Stimulated activated CD4-positive, alpha-beta T cell treated with anti-CD3 and anti-CD28 coated beads, TNF-alpha, amount 100 ng/mL, for 4 hours (primary cell): ENCODE measurements at places on chromosomes 12 and 14.

- DNase-seq, result no peak
Measured at GRCh38 chr12:128190614-128191013, 76.4 kb upstream of the TMEM132C start.

DNA sequence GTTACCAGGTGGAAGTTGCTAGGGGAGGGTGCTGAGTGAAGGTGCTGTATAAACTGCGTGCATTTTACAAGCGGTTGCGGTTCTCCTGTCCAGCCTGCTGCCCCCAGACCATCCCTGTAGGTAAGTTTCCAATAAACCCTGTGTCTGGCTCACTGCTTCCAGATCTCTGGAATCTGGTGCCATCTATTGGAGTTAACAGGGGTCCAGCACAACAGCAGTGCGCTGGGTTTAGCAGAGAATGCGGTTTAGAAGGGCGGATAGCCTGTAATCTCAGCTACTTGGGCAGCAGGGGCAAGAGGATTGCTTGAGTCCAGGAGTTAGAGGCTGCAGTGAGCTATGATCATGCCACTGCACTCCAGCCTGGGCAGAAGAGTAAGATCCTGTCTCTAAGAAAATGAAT lies 4.9 kb downstream of the AACS start:
- DNase-seq, result no peak

- DNase-seq, result no peak
Measured at GRCh38 chr14:60151715-60152114, 13.5 kb downstream of the DHRS7 start.

DNA sequence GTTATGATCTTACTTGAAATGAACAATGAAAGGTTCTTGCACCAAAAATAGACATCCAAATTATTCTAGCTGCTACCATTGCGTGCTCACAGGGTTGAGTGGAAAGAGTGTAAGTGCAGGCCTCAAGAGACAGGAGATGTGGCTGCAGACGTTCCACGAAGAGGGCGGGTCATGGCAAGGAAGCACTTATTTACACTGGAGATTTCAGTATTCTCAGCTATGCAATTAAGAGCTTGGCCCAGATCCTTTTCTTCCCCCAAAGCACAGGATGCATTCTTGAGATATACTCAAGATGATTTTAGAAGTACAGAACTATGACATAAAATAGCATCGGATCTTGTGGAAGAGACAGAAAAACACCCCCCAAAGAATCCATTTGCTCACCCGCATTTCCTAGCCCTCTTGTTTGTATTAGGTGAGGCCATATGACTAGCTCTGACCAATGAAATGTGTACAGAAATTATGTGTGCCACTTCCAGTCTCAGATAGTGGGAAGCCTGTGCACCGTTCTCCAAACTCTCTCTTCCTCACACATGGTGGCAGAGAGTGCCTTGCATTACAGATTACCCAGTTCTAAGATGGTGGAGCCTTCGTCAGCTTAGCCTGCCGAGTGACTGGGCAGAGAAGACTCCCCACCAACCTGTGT lies 261.4 kb downstream of the TTC8 start:
- DNase-seq, result no peak

GRCh38 chr14:95432144-95433093 lies 84.0 kb downstream of the SYNE3 start:
- DNase-seq, result no peak

DNA sequence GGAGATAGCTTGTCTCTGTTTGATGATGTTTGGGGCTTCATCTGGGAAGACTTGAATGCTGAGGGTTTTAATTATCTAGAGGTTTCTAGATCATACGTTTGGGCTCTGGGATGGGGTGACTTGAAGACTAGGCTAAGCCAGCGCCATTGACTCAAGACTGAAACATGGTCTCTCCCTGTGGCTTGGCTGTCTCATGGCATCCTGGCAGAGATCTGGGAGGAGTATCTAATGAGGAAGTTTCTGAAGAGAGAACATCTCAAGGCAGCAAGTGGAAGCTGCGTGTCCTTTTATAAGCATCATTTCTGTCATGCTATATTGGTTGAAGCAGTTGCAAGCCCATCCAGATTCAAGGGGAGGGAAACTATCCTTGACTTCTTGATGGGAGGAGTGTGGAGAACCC lies 104.8 kb downstream of the UNC79 start:
- DNase-seq, result no peak

DNA sequence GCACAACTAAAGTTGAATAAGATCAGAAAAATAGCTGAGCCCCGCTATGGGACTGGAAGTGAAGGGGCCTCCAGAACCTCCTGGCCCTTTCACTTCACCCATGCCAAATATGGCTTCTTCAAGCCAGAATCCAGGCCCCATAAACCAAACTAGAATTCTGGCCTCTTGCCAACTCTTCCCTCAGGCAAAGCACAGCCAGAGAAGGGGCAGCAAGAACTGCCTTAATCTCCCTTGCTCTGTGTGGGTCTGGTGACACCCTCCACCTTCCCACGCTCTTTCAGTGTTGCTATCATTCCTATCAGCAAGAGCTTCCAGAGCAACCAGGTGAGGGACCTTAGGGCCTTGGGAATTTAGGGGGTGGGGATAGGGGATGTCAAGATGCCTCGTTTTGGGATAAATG lies 3.1 kb upstream of the PNMA1 start:
- no peak for DNase-seq

- DNase-seq, result no peak
Measured at GRCh38 chr14:30243805-30244204, 315.2 kb upstream of the G2E3 start.

DNA sequence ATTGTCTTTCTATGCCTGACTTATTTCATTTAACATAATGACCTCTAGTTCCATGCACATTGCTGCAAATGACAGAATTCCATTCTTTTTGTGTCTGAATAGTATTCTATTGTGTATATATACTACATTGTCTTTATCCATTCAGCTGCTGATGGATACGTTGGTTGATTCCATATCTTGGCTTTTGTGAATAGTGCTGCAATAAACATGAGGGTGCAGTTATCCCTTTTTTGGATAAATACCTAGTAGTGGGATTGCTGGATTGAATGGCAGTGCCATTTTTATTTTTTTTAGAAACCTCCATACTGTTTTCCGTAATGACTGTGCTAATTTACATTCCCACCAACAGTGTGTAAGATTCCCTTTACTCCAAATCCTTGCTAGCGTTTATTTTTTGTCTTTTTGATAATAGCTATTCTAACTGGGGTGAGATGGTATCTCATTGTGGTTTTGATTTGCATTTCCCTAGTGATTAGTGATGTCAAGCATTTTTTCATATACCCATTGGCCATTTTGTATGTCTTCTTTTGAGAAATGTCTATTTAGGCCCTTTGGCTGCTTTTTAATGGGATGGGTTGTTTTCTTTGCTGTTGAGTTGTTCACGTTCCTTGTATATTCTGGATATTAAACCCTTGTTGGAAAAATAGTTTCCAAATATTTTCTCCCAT lies 2.3 kb downstream of the OAS2 start:
- no peak for DNase-seq

DNA sequence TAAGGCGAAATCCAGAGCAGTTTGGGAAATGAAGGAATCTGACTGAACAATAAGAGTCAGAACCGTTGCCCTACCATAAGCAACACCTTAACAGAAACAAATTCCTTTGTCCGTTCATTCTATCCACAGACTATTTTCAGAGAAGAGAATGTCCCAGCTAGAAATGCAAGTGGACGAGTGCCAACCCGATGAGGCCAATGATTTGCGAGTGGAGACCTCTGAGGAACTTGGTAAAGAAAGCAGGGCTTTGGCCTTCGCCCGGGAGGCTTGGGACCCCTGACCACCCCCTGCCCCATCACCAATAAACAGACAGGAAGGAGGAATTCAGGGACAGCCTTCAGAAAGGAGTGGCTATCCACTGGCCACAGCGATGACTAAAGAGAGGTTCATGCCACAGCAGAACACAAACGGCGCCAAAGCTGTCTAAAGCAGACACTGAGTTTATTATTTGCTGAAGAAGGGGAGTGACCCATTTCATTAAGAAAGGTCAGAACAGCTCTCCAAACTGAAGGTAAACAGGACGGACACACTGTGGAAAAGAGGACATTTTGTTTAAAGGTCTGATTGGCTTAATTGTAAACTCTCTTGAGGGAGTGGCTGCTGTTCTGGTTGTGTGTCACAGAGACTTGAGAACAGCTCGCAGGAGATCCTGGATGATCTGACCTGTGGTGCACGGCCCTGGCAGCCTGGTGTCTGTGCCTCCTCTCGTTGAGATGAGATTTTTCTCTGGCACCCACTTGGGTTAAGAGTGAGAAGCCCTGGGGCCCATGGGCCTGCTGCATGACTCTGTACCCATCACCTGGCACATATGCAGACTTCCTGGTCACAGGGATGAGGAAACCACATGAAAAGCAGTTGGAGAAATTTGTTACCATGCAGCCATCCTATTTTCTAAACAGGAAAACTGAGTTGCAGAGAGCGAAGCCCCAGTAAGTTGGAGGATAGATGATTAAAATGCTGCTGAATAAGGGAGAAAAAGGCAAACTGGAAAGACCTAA lies 142.0 kb upstream of the PZP start:
- DNase-seq, result no peak

DNA sequence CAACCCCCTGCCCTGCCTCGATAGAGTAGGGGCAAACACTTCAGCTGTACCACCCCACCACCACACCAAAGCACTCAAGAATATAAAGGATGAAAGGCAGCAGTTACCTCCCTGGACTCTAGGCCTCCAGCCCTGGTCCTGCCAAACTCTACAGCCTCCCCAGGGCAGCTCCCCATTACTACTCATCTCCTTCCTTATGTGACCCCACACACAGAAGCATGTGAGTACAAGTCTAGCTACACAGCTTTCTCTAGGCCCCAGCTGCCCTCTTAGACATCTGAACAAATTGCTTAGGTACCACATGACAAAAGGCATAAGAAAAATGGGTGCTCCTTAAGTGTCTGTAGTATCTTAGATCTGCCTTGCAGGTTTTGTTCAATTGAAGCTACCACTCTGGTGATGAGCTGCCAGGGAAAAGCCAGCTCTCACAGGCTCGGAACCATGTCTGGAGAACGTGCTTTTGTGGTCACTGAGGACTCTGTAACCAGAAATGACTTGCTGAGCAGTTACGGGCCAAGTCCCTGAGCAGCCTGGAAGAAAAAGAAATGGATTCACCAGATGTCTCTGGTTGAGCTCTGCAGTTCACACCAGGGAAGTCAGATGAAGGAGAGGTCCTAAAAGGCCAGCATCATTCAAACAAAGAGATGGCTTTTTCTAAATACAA lies 32.8 kb downstream of the FMNL3 start:
- DNase-seq, result no peak

DNA sequence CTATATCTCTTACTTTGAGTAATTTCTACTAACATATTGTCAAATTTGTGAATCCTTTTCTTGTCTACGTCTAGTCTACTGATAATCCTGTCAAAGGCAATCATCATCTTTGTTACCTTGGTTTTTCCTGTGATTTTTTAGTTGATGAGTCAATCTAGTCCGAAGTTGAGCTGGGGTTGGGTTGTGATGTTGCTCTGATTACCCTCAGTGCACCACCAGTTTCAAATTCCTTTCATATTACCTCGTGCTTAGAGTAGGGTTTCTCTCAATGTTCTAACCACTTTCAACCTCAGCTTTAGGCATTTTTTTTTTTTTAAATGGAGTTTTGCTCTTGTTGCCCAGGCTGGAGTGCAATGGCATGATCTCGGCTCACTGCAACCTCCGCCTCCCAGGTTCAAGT lies 186.8 kb downstream of the BTG1 start:
- DNase-seq, result no peak

DNA sequence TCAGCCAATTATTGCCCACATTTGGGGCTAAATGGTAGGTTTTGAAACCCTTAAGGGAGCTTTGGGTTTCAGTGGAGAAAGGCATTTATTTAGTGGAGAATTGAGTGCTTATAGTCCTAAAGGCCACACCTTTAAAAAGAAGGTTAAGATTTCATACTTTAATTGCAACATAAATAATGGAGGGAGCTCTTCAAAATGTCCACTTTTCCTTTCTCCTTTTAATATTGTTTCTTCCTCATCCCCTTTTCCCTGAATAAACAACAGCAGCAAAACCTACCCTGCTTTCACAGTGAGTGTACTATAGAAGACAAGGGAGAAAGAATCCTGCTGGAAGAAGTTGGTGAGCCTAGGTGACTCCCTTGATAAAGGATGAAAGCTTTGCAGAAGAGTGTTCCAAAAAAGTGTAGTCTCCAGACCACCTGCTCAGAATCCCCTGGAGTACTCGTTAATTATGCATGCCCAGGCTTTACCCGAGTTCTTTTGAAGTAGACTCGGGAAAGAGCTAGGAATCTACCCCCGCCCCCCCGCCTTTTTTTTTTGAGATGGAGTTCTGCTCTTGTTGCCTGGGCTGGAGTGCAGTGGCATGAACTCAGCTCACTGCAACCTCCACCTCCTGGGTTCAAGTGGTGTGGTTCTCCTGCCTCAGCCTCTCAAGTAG lies 11.5 kb upstream of the EID3 start:
- DNase-seq, result no peak

DNA sequence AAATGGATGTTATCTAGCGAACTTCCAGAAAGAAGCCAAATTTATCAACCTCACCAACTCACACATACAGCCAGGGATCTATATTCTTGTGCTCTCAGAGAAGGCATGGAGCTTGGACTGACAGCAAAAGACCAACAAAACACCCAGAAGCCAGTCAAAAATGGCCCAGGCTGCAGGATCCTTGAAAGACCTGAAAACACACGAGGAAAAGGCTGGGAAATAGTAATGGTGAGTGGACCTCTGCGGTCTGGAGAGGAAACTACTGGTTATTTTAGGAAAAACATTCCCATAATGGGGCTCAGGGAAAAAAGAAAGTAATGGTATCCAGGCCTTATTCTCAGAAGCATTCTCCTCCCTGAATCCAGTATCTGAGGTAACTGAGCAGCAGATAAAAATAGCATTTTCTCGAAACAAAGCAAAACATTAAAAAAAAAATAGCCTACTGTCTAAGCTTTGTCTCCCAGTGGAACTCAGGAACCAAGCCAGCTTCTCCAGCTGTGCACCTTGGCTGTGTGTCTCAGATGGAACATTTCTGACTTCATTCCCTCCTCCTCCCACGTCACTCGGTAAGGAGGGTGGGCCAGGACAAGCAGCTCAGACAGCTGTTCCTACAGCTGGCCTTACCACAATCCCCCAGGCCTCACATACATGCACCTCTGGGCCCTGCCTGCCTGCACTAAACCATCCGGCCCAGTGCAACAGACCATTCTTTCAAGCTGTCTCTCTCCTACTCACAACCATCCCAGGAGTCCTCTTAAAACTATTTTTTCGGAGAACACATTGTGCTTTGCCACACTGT lies 249.9 kb downstream of the DAD1 start:
- no peak for DNase-seq

- no peak for DNase-seq
Measured at GRCh38 chr14:92565718-92566115, 52.1 kb downstream of the RIN3 start.

GRCh38 chr12:70637303-70638085 lies at the start of gene PTPRB:
Gene PTPRB (minus strand): TSS chr12:70637429. CDS start chr12:70637395, 34 bp downstream.
- DNase-seq, result no peak

DNA sequence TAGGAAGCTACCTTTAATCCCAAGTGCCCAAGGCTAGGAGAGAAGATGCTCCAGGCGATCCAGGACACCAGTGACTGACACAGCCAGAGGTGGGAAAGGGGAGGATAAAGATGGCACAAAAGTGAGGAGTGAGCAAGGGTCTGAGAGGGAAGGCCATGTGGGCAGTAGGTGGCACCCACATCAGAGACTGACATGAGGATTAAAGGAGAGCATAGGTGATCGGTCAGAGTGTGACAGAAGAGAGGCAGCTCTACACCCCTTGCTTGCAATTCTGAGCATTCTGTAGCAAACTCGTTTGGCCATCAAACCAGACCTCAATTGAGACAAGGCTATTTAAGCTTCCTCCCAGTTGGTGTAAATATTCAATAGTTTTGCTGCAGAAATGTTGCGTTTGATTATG lies 724 bp upstream of the CD27 start:
- DNase-seq, result no peak
